ENCODE measurements at places on chromosomes 7 and 10.

DNA sequence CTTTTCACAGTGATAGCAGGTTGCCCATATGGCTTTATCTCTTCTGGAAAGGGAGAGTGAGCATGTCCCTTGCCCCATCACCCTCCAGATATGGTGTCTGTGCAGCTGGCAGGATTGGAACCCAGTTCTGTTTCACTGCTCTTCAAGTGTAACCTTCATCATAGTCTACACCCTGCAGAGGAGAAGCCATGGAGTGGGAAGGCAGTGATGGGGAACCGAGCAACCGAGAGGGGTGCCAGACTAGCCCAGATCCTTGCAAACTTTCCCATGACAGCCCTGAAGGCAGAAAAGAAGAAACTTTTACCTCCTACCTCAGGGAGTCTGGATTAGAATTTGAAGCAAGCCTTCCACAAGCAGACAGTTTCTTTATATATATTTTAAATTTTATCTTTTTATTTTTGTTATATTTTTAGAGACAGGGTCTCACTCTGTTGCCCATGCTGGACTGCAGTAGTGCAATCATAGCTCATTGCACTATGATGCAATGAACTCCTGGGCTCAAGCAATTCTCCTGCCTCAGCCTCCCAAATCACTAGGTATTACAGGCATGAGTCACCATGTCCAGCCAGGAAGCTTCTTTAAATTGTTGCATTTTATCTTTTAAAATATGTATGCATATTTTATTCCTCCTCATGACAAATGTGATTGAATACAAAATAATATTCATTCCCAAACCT, 133.3 kb downstream of the KCNMA1 start:
- DNase-seq, result no peak

DNA sequence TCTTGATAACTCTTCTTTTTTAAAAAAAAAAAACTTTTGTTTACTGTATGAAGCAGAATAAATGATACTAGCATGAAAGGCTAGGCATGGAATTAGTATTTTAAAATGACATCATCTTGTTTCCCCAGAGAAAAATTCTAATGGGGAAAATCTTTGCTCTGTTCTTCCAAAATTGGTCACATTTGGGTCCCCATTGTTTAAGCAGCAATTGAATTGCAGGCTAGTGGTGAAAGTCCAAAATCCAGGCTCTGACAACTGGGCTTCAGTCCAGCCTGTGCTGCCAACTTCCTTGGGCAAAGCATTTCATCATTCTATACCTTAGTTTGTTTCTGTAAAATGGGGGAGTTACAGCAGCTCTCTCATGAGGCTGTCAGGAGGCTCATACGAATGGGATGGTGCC, 726.4 kb downstream of the KCNMA1 start:
- no peak for DNase-seq

DNA sequence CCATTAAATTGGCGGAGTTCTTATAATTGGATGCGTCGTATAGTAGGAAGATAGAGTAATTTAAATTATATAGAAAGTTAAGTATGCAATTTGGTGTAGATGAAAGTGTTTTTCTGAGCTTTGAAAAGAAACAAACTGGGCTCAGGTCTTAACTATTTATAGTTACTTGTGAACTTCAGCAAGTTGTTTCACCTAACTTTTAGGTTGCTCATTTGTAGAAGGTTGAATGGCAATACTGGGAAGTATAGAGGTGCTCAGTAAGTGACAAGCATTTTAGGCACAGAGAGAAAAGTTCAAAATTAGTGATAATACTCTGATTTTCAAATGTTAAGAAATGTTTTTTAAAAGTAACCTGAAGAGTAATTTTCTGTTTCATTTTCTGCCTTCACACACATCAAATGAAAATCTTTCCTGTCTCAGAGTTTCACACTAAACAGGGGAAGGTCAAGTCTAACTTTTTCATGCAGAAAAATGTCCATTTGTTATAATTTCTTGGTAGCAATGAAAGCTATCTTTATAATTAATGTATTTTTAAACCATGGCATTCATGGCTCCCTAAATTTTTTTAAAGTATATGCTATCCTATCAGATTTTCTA, 146.5 kb downstream of the PHF14 start:
- no peak for DNase-seq

- DNase-seq, result no peak
Measured at GRCh38 chr7:81659697-81660395, 110.0 kb downstream of the HGF start.

- no peak for DNase-seq
Measured at GRCh38 chr10:93826355-93826754, 67.4 kb upstream of the SLC35G1 start.

DNA sequence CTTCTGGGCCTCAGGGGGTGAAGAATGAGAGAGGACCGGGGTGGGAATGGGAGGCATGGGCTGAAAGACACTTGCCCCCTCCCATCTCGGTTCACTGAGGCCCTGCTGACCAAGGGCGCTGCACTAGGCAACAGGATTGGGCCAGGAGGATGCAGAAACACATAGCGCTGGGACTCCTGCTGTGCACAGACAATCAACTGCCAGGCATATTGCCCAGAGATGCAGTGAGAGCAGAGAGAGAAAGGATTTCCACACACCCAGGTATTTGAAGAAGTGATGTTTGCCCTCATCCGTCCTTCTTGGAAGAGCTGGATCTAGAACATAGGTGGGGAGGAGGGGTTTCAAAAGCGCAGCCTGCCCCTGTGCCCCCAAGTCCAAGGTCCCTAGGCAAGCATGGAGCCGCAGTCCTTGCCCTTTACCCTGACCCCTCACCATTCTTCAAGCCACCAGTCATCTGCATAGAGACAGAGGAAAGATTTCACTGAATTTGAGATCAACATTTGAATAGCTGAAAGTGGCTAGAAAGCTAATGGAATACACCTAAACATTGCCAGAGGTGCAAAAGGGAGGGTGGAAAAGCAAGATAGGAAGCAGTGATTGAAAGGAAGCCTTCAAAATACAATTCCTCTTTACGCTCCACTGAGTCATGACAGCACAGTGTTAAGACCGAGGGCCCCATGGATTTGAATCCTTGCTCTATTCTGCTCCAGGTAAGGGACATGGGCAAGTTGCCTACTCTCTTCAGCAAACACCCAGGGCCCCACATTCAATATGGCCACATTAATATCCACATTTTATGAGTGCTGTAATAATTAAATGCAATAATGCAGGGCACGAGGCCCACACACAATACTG, 44.2 kb upstream of the TNS3 start:
- no peak for DNase-seq

- DNase-seq, result no peak
Measured at GRCh38 chr10:36721871-36722270, 403.5 kb upstream of the ANKRD30A start.

GRCh38 chr10:12531305-12532220, 182.2 kb downstream of the CAMK1D start:
- no peak for DNase-seq

- DNase-seq, result no peak
Measured at GRCh38 chr7:124029396-124030188, 3.3 kb downstream of the TMEM229A start.

DNA sequence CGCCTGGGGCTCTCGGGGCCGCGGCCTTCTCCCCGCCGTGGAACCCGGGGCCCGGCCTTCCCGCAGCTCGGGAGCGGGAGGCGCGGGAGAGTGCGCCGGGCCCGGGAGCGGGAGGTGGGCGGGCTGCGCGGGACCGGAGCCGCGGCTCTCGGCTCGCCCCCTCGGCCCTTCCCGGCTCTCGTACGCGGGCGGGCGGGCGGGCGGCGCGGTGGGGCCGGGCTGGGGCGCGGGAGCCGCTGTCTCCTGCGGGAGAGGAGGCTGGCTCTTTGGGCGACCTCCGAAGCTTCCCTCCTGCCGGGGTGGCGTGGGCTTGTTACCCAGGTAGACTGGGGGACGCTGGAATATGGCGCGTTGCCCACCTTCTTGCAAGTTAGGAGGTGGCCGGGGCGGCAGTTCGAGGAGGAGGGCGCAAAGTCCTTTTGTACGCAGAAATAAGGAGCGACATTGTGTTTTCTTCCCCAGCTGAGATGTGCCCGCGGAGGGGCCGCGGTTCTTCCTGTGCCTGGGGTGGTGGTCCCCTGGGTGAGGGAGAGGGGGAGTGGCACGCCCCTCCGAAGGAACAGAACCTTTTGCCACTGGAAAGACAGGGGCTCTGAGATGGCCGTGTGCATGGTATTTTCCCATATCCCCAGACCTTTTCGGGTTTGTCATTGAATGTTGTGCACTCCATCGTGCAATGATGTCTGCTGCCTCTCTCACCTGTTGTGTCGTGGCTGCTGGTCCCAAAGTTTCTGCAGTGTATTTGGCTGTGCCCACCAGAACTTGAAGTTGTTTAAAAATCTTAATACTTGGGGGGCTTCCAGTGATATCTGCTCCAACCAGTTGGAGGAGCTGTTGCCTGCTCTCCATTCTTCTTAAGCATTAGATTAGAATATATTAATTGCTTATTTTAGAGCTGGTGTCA, 844 bp downstream of the NRF1 start:
- no peak for DNase-seq

- no peak for DNase-seq
Measured at GRCh38 chr10:48974510-48975156, 35.0 kb upstream of the LRRC18 start.

DNA sequence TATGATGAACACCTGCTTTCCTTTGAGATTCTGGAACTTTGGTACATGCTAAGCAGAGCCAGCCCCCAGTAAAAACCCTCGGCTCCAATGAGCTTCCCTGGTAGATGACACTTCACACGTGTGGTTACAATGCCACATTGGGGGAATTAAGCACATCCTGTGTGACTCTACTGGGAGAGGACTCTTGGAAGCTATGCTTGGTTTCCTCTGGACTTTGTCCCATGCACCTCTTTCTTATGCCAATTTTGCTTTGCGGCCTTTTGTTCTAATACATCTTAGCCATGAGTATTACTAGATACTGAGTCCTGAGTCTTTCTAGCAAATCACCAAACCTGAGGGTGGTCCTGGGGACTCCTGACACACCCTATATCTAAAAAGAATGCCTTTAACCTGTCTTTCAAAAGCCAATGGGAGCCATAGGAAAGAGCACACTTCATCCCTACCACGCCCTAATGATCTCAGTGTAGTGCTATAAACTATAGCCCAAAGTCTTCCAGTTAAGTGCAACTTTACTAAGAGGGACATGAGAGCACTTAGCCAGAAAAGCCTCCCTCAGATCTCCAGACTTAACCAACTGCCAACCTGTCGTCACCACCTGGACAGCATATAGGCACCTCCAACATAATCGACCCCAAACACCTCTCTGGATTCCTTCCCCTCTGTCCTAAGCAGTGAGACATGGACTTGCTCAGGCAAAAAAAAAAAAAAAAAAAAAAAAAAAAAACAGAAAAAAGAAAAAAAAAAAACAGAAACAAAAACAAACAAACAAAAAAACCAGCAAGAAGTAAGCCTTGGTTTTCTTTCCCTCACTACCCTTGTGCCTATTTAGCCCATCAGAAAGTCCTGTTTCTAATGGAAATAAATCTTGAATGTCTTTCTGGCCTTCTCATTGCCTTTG, 37.4 kb downstream of the CCDC6 start:
- no peak for DNase-seq

GRCh38 chr10:115829521-115830205, 443.3 kb downstream of the GFRA1 start:
- no peak for DNase-seq

DNA sequence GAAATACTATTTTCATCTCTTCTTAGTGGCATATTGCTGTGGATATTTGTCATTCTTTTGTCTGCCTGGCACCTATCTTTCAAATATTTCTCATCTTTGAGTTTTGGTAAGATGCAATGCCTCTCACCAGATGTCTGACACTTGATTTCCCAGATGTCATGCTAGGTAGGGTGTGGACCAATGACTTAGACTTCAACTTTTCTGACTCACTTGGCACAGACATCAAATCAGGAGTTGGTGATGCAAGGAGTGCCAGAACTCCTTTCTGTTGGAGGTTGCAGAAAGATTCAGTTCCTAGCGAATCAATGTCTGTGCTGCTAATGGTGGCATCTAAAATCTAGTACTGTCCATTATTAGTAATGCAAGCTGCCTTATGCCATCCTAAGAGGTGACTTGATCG, 216.9 kb upstream of the FERD3L start:
- DNase-seq, result no peak

DNA sequence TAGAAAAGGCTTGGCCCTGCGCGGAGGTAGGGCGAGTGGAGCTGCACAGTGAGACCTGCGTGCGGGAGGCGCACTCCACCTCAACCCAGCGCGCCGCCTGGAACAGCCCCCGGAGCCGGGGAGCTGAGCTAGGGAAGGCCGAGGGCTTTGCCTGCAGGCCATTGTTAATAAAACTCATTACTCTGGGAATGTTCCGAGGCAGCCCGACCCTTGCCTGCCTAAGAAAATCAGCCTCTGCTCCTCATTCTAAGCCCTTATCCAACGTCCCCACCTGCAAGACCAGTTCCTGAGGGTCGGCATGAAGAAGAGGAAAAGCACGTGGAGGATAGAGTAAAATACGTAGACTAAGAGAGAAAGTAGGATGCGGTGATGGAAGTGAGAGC, 55.3 kb downstream of the C7orf25 start:
- no peak for DNase-seq

GRCh38 chr10:106313041-106313440, 851.5 kb downstream of the SORCS1 start:
- DNase-seq, result no peak

GRCh38 chr7:159031135-159031701, 113.4 kb downstream of the VIPR2 start:
- DNase-seq, result no peak

- DNase-seq, result peak; percentile 99
Measured at GRCh38 chr10:17216217-17216900, 11.7 kb upstream of the VIM start.

DNA sequence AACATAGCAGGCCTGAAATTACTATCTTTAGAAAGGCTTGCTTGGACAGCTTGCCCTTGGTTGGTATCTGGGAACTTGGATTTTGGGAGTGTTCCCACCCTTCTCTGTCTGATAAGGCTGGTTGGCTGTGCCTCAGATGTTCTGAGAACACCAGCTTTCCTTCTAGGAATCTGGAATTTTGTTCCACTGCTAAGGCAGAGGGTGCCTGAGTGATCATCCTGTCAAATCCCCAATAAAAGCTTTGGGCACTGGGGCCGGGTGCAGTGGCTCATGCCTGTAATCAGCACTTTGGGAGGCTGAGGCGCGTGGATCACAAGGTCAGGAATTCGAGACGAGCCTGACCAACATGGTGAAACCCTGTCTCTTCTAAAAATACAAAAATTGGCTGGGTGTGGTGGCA, 5.0 kb downstream of the TRUB1 start:
- DNase-seq, result no peak

- no peak for DNase-seq
Measured at GRCh38 chr10:61606959-61607907, 55.5 kb upstream of the CABCOCO1 start.

DNA sequence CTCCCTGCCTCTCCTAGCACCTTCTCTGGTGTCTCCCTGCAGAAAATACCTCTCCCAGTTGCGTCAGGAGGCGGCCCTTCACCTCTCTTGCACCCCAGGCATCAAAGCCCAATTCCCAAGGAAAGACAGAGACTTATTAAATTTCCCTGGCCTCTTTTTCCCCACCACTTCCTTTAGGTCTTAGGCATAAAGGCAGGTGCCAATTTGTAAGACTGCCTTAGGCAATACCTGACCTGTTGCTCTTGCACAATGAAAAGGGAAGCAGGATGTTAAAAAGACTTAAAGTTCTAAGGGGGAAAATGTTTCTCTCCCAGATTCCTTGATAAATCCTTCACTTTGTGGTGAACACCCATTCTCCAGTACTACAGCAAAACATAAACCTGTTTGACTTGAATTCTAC, 186.7 kb downstream of the SLC25A13 start:
- DNase-seq, result no peak

GRCh38 chr7:92609921-92610518, 19.8 kb upstream of the FAM133B start:
- no peak for DNase-seq

GRCh38 chr7:128962899-128963298, 25.2 kb downstream of the IRF5 start:
- no peak for DNase-seq

Measured in CD14-positive monocyte (primary cell).